Upper lobe of right lung (tissue), 1 donor: ENCODE measurements at places on chromosomes 12 and 14. TPM values are rescaled to one million over a fixed set of nuclear protein-coding genes. Genes with fewer than 3 reads are reported as not detected.

DNA sequence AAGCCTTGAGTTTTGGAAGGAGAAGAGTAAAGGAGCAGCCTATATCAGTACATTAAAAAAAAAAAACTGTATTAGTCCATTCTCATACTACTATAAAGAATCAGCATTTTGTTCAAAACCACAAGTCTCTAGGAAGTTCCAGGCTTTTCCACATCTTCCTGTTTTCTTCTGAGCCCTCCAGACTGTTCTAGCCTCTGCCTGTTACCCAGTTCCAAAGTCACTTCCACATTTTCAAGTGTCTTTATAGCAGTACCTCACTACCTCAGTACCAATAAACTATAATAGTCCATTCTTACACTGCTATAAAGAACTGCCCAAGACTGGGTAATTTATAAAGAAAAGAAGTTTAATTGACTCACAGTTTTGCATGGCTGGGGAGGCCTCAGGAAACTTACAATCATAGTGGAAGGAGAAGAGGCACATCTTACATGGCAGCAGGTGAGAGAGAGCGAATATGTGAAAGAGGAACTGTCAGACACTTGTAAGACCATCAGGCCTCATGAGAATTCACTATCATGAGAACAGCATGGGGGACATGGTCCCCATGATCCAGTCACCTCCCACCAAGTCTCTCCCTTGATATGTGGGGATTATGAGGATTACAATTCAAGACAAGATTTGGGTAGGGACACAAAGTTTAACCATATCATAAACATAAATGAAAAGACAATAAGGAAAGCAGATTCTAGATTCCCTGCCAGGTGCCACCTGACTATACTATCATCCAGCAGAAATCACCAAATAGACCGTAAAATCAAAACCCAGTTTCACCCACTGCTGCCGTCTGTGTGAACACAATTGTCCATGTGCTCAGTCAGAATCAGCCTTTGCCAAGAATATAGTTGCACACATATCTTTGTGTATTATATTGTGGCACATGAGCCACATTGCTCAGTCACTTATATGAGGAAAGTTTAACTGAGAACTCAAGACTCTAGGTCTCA, 27.8 kb downstream of the TOGARAM1 start:
- peaks cover 7% of the 10 kb centered on the region for H3K4me1 ChIP-seq
- no peak for DNase-seq
- H3K36me3 ChIP-seq = no peaks in the 10 kb centered on the region
- no peak overlapping the region for H3K27ac ChIP-seq
- H3K4me3 ChIP-seq = no peak overlapping the region
- no peaks in the 10 kb centered on the region for H3K27me3 ChIP-seq

GRCh38 chr14:44453433-44454171, 53.5 kb downstream of the FSCB start:
- H3K27me3 ChIP-seq = no peaks in the 10 kb centered on the region
- H3K27ac ChIP-seq = no peak overlapping the region
- DNase-seq = no peak
- no peaks in the 10 kb centered on the region for H3K36me3 ChIP-seq

DNA sequence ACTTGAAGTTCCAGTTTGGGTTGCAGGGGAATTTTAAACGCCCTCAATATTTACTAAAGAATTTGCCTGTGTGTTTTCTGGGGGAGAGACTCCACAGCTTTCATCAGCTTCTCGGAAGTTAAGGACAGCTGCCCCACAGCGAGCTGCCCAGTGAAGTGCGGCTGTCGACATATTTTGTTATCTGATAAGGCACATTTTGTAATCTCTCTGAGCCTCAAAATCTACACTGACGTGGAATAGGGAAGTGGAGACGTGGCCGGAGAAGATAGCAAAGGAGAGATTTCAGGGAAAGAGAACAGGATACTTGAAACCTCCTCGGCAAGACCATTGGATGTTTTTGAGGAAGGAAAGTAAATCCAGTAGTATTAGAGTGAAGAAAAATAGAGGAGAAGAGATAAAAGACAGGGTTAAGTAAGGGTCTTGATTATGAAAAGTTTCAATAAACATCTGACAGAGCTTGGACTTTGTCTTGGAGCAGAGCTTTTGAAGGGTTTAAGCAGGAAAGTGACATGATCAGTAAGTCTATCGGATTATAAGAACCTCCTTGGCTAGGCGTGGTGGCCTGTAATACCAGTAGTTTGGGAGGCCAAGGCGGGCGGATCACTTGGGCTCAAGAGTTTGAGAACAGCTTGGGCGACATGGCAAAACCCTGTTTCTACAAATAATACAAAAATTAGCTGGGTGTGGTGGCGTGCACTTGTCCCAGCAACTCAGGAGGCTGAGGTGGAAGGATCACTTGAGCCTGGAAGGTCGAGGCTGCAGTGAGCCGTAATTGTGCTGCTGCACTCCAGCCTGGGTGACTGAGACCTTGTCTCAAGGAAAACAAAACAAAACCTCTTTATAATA, 1.1 kb downstream of the POLR3B start:
- H3K27ac ChIP-seq = peak overlapping the region; percentile 87
- H3K27me3 ChIP-seq = no peaks in the 10 kb centered on the region
- H3K4me1 ChIP-seq = peaks cover 18% of the 10 kb centered on the region
- DNase-seq = peak; percentile 73
- no peaks in the 10 kb centered on the region for H3K36me3 ChIP-seq

GRCh38 chr12:21843795-21844194, 69.3 kb upstream of the KCNJ8 start:
- no peak overlapping the region for H3K27ac ChIP-seq
- H3K27me3 ChIP-seq = no peaks in the 10 kb centered on the region
- H3K4me1 ChIP-seq = no peaks in the 10 kb centered on the region
- DNase-seq = no peak

- H3K4me3 ChIP-seq = no peak overlapping the region
- H3K36me3 ChIP-seq = no peaks in the 10 kb centered on the region
- DNase-seq = no peak
Measured at GRCh38 chr12:69935651-69936100, 110.6 kb downstream of the MYRFL start.

DNA sequence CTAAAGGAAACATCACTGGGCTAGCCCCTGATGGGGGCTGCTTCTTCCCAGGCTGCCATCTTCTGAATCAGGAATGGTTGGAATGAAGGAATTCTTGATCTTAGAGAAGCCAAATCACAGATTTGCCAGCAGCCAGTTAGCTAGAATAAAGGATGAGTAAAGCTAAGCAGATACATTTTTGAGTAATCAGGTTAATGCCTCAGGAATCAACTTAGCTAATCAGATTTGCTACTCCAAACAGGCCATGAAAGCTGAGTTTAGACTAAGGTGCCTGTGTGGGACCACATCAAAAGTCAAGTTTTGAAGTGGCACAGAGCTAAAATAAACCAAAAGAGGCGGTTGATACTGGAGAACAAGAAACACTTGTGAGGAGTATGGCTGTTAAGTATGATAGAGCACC, 28.8 kb upstream of the LMO3 start:
- H3K27ac ChIP-seq = no peak overlapping the region
- no peaks in the 10 kb centered on the region for H3K27me3 ChIP-seq
- DNase-seq = no peak
- no peak overlapping the region for H3K4me3 ChIP-seq
- no peaks in the 10 kb centered on the region for H3K4me1 ChIP-seq

MTA1 gene
- total RNA-seq = 74.8 TPM

DLK1 gene
- not detected for total RNA-seq

KRT3 gene
- not detected for total RNA-seq
